ENCODE measurements at places on chromosomes 2 and 18.

DNA sequence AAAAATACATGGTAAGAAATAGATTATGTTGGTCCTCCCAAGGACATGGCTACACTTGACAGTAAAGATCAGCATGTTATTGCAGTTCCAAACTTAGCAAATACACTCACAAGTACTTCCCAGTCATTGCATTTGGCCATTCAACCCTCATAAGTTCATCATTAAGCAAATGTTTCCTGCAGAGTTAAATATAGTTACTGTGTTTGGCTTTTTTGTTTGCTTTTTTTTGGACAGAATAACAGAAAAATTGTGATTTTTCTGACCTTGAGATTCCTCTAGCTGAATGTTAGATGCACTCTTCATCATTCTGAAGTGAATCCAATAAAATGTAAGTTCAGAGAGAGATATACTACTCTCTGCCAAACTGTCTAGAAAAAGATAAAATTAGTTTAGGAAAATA lies 295.3 kb downstream of the GPD2 start:
- DNase-seq: no peak

DNA sequence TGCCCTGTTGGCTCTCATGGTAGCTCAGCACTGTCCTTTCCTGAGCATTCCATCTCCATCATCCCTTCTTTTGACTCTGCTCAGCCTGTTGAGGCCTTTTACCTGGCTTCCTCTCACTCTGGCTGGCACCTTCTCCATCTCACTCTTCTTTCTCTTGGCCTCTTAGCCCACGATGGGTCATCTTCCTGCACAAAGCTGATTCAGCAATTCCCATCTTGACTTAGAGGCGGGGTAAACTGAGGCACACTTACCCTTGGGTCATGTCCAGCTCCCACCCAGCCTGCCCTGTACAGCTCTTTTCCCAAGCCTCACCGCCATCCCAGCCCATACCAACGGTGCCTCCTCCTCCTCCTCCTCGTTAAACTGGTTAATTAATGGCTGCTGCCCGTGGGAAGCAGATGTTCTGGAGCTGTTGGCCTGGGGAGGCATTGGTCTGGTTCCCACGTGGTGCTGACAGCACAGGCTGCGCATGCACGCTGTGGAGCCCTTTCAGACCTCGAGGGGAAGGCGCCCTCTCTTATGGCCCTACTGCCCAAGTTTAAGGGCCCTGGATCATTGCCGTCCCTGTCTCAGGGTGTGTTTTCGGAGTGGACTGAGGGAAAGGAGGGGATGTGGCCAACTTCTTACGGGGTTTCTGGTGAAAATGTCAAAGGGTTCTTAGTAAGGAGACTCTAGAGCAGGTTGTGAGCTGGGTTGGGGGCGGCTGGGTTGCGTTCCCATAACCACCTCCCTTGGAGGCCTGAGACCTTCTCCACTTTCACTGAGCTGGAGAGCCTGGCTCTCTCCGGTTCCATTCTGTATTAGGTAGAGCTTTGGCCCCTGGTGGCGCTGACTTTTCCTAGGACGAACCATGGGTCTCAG lies 10.9 kb downstream of the WNT10A start:
- no peak for DNase-seq

DNA sequence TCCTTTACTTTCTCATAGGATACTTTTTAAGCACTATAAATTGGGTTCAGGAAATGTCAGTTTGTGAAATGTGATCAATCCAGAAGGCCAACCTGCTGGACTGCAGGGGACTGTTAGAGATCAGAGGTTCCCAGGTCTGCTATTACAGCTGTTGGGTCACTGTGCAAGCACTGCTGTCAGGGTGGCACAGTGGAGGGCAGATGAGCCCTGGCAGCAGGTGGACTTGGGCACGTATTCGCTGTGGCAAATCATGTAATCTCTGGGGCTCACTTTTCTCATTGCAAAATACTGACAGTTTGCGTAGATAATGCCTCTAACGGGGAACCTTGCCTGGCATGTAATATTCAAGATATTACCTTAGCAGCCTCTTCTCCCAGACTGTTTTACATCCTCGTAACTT lies 18.1 kb downstream of the RAB31 start:
- DNase-seq: no peak

DNA sequence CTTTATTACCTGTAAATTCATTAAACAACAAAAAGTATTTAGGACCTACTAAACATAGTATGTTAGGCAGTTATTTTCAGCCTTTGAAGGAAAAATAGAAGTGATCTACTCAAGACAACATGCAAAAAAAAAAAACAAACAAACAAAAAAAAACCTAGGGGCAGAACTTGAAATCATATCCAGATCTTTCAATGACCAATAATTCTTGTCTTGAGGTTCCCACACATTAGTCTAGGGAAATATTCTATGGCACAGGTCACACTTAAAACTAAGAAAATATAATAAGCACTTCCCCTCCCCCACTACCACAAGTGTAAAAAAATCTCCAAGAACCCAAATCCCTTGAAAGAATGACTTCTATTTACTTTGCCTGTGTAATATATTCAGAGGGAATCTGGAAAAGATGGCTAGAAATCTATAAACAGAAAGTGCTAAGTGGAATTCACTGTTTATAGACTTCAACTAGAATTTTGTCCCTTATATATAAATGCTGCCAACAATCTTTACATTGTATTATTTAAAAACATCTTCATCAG lies 3.5 kb downstream of the PELI1 start:
- DNase-seq: no peak

GRCh38 chr2:27792759-27793158 lies 21.2 kb downstream of the MRPL33 start:
- no peak for DNase-seq

- no peak for DNase-seq
These were observed 34.9 kb downstream of the RNU4ATAC start for GRCh38 chr2:121565389-121566250.

- peak; percentile 72 for DNase-seq
These were observed 35.2 kb upstream of the NAPG start for GRCh38 chr18:10490401-10491165.

DNA sequence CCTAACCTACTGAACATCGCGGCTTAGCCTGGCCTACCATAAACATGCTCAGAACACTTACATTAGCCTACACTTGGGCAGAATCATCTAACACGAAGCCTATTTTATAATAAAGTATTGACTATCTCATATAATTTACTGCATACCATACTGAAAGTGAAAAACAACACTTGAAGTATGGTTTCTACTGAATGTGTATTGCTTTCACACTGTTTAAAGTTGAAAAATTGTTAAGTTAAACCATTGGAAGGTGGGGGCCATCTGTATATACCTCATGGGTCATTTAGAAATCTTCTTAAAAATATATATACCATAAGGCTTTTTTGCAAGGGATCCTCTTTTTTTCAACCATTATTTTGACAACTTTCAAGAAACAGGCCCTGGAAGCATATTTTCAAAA lies 16.5 kb downstream of the RNF149 start:
- DNase-seq: no peak

DNA sequence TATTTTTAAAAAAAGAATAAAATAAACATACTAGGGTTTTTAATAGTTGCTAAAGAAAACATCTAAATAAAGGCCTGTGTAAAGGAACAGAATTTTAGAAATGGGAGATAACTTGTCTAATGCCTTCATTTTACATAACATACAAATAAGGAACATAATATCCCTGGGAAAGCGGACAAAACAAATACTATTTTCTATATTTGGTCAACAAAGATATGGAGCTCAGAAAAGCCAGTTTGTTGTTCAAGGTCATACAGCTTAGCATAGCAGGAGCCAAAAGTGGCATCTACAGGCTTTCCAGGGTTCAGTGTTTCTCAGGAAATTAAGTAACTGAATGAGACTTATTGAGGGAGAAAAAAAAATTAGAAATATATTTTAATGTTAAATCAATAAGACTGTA lies 73.4 kb upstream of the CD226 start:
- DNase-seq: no peak

- peak; percentile 63 for DNase-seq
These were observed 164.8 kb downstream of the PRKCE start for GRCh38 chr2:45816272-45816671.

GRCh38 chr2:120738786-120739437 lies 3.2 kb downstream of the GLI2 start:
- peak; percentile 21 for DNase-seq

- no peak for DNase-seq
These were observed 8.4 kb downstream of the PHLPP1 start for GRCh38 chr18:62723666-62724281.

DNA sequence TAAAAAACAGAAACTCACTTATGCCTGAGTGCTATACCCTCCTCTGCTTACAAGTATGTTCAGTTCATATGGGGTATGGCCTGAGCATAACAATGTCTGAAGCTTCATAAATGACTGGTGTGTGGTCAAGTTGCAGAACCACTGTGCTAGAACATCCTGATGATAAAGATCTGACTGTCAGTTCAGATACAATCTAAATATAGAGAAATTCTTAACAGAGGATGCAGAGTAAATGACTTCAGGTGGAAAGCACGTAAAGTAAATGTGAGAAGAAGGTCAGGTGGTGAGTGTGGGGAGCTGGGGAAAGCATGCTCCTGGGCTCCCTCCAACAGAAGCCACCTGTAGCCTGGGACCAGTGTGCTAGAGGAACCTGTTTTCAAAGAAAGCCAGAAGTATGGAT lies 926.2 kb downstream of the TSN start:
- DNase-seq: no peak

GRCh38 chr2:109270505-109271312 lies 141.7 kb downstream of the SH3RF3 start:
- DNase-seq: peak; percentile 79

DNA sequence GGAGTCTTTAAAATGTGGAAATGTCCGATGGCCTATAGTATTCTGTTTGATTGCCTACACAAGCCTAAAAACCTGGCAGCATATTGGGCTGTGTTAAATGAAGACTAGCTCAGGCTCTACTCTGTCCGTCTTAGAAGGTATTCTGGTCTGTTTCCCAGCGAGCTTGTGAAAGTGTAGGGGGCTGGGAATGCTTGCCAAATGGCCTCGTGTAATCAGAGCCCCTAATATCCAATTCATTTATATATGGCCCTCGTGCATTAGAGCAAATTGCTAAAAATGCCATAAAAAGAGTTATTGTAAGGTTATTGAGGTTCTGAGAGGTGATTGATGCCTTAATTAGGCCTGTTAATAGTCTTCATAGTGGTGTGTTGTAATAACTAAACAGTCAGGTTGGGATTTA lies 1500.4 kb downstream of the DPP10 start:
- DNase-seq: no peak
